CD4-positive, alpha-beta T cell treated with Interleukin-12 subunit alpha and Interleukin-12 subunit beta, for 1 hour (primary cell): ENCODE measurements at places on chromosomes 11 and 22.
A peak's percentile ranks its signal among the peaks of the same experiment; 100 is the strongest.

DNA sequence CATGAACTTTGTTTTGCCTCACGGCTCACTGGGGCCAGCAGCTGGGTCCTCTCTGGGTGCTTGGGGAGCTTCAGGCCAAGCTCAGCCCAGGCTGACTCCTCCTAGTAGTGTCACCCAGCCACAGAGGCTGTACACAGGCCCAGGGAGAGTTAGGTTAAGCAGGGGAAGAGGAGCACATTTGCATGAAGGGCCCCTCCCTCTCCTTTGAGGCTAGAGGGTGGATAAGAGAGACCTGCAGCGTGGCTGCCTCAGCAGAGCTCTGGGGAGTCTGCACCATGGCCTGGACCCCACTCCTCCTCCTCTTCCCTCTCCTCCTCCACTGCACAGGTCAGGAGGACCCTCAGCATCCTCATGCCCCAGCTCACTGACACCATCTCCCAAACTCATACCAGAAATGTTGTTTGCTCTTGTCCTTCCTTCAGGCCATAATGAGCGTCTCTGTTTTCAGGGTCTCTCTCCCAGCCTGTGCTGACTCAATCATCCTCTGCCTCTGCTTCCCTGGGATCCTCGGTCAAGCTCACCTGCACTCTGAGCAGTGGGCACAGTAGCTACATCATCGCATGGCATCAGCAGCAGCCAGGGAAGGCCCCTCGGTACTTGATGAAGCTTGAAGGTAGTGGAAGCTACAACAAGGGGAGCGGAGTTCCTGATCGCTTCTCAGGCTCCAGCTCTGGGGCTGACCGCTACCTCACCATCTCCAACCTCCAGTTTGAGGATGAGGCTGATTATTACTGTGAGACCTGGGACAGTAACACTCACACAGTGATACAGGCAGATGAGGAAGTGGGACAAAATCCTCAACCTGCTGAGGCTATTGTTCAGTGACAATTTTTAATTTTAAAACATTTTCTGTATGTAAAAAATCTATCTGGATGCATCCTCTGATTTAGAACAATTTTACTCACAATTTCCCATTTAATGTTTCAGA lies 82.4 kb upstream of the VPREB1 start:
- DNase-seq = no peak

DNA sequence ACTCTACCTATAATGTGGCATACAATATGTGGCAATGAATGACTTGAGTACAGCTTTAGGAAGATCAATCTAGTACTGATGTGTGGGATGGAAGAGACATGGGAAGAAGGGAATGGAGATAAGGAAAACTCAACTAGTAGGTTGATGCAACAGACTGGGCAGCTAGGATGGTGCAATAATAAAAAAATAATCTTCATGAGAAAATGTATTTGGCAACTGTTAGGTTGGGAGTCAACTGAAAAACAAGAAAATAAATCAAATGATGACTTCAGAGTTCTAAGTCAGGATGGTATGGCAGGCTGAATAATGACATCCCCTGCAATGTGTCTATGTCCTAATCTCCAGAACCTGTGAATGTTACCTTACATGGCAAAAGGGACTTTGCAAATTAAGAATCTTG lies 236.8 kb upstream of the PITPNB start:
- no peak for DNase-seq

DNA sequence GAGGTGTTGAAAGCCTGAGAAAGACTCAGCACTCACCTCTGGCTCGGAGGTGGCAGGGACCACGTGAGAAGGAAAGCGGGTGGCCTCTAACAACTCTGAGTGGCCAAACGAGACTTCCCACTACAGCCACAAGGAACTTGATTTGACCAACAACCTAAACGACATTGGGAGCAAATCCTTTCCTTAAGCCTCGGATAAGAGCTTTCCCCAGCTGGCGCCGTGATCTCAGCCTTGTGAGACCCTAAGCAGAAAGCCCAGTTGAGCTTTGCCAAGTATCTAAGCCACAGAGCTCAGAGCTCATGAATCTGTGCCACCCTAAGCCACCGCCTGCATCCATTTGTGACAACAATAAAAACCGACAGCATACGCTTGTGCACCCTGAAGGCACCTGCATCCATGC lies 636.0 kb downstream of the TBC1D22A start:
- DNase-seq = no peak

DNA sequence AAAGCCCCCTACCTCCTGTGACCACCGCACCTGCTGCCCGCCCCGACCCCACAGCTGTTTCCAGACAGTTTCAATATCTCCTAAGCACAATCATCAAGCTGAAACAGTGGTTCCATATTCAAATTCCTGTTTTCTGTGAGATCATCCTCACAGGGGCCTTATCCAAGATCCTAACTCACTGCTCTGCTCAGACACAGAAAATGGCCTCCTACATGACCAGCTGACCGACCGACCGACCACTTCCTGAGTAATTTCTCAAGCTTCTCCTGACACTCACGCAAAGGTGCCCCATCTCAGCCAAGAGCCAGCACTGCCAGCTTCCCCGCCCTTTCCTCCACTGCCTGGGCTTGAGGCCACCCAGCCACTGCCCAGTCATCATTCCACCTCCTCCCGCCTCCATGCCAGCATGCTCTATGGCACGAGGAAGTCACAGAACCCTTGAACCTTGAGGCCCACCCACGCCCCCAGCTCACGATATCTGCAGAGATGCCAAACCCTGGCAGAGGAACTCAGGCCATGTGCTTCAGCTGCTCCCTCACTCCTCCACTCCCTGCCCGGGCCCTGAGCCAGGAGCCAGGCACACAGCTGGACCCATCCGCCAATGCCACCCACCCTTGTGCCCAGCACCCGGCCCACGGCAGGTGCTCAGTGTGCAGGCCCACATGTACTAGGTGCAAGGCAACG lies 14.0 kb downstream of the KIAA0930 start:
- no peak for DNase-seq

GRCh38 chr11:68889948-68890446 lies 13.6 kb downstream of the MRPL21 start:
- DNase-seq = no peak

DNA sequence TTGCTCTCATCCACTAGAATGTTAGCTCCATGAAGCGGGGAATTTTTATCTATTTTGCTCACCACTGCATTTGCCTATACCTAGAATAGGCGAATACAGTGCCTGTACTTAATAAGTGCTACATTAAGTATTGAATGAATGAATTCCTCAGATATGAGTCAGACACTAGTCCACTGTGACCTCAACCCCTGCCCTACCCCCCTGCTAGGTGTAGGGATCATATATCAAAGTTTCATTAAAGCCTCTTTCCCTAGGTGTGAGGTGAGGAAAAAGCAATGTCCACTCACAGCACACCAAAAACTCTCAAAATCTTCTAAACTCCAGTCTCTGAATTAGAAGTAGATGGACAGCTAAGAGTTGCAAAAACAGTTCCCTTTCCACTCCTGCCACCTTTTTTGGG lies 9.8 kb upstream of the PSMA1 start:
- no peak for DNase-seq

GRCh38 chr11:44307340-44308099 lies 2.4 kb downstream of the ALX4 start:
- DNase-seq = no peak

GRCh38 chr11:111957663-111958444 lies 20.7 kb downstream of the DIXDC1 start:
- no peak for DNase-seq

GRCh38 chr11:64247729-64248531 lies 1.2 kb upstream of the PPP1R14B start:
- DNase-seq = no peak

- DNase-seq = no peak
These were observed 141.0 kb downstream of the ARHGAP42 start for GRCh38 chr11:100827934-100828661.

- no peak for DNase-seq
These were observed 65.1 kb upstream of the PPARA start for GRCh38 chr22:46084943-46085827.

- DNase-seq = peak; percentile 31
These were observed 43.6 kb downstream of the TEAD1 start for GRCh38 chr11:12717851-12718291.

DNA sequence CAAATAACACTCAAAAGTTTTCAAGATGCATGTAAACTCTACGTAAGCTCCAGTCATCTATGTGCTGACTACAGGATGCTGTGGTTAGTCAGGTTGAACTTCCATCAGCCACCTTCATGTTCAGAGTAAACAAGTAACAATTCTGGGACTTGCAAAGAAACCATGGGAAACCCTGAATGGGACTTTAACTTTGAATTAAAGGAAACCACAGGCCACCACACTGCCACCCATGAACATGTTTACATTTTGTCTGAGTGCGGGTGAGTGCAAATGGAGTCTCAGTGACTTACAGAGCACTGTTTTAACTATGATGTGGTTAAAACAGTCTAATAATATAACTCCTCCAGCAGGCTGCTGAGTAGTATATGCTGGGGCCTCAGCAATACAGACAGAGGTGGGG lies 12.9 kb upstream of the SYTL2 start:
- DNase-seq = peak; percentile 85

- no peak for DNase-seq
These were observed 130.7 kb downstream of the SNX19 start for GRCh38 chr11:130785380-130786116.

DNA sequence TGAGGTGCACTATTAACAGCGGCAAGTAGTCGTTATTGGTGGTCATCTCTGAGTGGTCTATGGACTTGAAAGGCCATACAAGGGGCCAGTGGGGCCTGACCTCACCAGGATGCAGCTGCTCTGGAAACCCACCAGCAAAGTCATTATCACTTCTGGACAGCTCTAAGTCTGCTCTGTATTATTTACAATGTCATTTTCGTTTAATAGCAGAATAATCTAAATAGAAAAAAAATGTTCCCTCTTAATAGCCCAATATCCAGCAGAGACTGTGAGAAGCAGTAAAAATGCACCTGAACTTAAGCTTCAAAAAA lies 85.0 kb upstream of the EED start:
- no peak for DNase-seq

DNA sequence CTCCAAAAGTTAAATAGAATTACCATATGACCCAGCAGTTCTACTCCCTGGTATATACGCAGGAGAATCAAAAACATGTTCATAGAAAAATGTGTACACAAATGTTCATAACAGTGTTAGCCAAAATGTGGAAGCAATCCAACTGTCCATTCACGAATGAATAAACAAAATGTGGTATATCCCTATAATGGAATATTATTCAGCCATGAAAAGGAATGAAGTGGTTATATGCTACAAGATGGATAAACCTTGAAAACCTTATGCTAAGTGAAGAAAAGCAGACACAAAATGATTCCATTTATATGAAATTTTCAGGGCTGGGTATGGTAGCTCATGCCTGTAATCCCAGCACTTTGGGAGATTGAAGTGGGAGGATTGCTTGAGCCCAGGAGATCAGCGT lies 16.1 kb downstream of the POLD4 start:
- DNase-seq = no peak

DNA sequence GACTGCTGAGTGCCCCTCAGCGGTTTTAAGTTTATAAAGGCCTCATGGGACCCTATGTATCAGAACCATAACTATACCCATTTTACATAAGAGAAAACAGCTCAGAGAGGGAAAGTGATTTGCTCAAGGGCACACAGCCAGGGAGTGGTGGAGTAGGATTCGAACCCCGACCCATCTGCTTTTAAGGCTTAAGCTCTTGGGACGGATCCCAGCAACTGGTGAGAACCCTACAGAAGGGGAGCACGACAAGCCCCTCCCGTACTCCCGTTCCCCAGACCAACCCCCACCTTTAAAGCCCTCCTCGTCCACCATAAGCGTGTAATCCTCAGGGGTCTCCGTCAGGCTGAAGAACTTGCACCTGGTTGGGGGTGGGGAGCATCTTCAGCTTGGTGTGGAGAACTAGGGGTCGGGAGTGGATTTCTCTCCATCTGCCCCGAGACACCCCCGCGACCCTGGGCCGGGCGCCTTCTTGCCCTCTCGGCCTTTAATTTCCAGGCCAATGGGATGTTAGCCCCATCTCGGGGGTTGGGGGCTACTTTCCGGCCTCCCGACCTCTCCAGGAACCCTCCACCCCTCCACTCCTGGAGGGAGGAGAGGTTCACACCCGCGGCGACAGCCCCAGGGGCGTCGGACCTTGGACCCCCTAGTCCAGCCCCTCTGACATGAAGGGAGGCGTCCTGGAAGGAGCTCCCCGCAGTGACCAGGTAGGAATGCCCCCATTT lies 725 bp downstream of the CASTOR1 start:
- no peak for DNase-seq

- DNase-seq = no peak
These were observed 144.6 kb upstream of the RASSF10 start for GRCh38 chr11:12864316-12865156.
